ENCODE measurements at places on chromosomes 12 and 14.

DNA sequence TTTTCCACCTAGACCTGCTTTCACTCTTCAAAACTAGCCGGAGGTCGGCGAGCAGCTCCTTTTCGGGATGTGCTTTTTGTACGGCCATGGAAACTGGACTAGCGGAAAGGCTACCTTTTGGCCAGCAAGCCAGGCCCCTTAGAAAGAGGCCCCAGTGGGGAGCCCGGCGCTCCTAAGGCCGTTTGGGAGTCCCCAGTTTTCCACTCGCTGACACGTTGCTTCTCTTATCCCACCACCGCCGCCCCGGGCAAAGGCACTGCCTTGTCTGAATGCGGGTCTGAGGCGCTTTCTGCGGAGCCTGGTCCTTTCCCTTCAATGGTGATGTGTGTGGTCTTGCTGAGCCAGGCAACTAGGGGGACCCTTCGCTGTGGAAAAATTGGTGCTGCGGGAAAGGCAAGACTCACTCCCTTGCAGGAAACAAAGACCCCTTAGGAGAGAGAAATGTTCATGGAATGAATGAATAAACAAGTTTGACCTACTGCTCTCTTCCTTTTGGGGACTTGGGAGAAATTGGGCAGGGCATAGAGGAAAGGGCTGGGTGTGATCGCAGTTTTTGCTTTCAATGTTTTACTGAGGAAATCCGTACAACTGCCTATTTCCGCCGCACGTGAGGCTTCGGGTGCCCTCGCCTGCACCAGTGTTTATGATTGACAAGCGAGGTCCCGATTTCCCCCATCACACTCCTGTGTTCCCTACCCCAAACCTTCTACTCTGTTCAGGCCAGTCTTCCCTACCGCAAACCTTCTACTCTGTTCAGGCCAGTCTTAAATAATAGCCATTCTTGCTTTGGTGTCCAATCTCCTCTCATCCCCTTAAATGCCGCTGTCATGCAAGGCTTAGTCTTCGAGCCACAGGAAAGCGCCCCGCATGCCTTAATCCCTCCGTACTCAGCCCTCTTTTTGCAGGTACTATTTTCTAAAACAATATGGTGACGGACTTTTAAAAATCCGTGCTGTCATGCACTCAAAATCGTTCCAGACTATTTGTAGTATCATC lies 1.0 kb upstream of the SLC38A2 start:
- DNase-seq: peak; percentile 45

DNA sequence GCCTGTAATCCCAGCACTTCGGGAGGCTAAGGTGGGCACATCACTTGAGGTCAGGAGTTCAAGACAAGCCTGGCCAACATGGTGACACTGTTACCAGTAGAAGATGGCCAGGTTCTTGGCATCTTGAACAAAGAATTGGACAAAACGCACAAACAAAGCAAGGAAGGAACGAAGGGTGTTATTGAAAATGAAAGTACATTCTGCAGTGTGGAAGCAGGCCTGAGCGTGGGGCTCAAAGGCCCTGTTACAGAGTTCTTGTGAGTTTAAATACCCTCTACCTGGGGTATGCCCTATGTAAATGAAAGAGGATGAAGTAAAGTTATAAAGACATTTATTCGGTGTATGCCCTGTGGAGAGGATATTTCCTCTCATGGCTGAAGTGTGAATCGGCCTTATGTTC lies 20.8 kb upstream of the CDK17 start:
- DNase-seq: no peak

GRCh38 chr14:39593377-39593776 lies 161.1 kb upstream of the FBXO33 start:
- DNase-seq: no peak

- no peak for DNase-seq
Measured at GRCh38 chr12:124928095-124928911, 13.9 kb upstream of the UBC start.

GRCh38 chr12:27870939-27871338 lies 90.9 kb upstream of the MANSC4 start:
- no peak for DNase-seq

- DNase-seq: peak; percentile 56
Measured at GRCh38 chr12:113322343-113322742, 12.6 kb downstream of the SLC8B1 start.

GRCh38 chr14:78933948-78934524 lies 763.9 kb downstream of the NRXN3 start:
- no peak for DNase-seq

GRCh38 chr12:130619385-130620001 lies 96.6 kb downstream of the RIMBP2 start:
- DNase-seq: no peak

- no peak for DNase-seq
Measured at GRCh38 chr12:116346222-116346621, 68.7 kb upstream of the MED13L start.

DNA sequence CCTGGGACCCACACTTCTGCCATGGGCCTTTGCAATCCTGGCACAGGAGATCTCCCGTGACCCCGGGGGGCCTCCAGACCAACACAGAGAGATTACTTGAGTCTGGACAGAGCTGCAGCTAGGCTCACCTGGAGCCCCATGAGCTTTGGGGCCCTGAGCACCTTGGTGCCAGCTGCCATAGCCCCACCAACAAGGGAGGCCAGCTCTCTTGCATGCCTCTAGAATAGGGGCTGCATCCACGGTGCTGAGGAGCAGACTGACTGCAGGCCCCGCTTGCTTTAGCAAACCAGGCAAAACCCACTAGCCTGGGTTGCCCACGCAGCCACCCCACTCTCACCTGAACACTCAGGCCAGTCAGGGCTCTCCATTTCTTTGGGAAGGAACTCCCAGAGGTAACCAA lies 3.7 kb upstream of the OR4N2 start:
- DNase-seq: no peak

DNA sequence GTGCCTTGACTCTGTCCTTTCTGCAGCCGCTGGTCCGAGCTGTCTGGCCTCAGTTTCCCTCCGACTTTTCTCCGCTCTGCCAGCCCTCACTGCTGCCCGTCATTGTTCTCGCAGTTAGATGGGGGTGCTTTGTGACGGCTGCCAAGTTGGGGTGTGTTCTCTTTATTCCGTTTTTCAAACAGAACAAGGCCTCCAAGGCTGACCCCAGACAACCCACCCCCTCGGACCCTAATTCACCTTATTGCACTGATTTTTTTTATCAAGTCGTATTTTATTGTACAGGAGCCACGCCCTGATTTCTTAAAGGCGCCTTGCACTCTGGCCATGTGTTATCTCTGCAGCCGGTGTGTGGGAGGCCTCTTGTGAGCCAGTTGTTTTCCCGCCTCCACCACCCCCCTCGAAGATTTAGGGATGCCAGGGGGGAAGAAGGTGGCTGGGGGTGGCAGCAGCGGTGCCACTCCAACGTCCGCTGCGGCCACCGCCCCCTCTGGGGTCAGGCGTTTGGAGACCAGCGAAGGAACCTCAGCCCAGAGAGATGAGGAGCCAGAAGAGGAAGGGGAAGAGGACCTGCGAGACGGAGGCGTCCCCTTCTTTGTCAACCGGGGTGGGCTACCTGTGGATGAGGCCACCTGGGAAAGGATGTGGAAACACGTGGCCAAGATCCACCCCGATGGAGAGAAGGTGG lies 1.3 kb downstream of the VASH1 start:
- DNase-seq: no peak

DNA sequence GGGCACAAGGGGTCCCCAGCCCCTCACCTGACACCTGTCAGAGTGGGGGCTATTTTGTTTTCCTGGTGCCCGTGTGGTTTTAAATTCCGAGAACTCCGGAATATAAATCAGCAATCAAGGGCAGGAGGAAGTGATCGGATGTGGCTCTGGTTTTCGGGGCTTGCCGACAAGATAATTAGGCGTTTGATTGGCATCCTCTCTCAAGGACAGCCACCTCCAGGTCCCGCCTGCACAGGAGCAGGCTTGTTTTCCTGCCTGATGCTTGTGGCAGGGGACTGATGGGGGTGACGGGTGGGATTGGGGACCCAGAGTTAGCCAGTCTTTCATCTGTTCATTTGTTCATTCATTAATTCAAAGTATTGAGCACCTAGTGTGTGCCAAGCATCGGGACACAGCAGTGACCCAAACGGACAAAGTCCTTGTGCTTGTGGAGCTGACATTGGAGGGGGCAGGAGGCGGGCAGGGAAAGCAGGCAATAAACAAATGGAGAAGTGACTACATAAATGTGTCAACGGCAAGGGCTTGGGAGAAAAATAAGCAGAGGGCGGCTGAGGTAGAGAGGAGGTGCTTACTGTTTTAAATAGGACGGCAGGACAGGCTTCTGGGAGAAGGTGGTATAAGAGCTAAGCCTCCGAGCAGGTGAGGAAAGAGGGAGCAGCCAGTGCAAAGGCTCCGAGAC lies 166.5 kb downstream of the PHETA1 start:
- DNase-seq: no peak

- DNase-seq: no peak
Measured at GRCh38 chr14:45253754-45254310, 830 bp upstream of the MIS18BP1 start.

- DNase-seq: peak; percentile 35
Measured at GRCh38 chr12:124616394-124617221, 49.2 kb upstream of the NCOR2 start.

- no peak for DNase-seq
Measured at GRCh38 chr12:106519607-106520021, 63.2 kb upstream of the RFX4 start.

GRCh38 chr12:93789767-93790166 lies 112.6 kb downstream of the CRADD start:
- no peak for DNase-seq

GRCh38 chr14:99612071-99612737 lies 8.2 kb upstream of the CCDC85C start:
- no peak for DNase-seq

DNA sequence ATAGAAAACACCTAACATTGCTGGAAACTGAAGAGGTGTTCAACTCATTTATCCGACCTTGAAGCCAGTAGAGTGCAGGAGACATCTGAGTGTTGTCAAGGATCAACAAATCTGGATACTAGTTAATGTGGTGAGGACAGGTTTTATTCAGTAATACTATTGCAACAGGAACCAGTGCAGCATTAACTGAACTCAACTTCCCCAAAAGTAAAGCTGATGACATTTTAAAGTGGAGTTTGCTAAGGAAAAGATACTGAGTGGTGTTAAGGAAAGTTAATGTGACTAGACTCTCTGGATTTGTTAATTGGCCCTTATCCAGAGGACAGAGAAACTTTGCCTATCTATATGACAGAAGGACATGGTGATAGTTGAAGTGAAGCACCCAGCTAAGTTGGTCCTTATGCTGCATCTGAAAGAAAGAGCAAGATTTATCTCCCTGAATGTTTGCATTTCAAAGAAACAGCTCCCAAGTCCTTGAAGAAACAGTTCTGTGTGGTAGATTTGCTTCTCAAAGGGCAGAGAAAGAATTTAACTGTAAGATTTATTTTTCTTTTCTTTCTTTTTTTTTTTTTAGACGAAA lies 1.2 kb upstream of the CLEC7A start:
- peak; percentile 62 for DNase-seq

DNA sequence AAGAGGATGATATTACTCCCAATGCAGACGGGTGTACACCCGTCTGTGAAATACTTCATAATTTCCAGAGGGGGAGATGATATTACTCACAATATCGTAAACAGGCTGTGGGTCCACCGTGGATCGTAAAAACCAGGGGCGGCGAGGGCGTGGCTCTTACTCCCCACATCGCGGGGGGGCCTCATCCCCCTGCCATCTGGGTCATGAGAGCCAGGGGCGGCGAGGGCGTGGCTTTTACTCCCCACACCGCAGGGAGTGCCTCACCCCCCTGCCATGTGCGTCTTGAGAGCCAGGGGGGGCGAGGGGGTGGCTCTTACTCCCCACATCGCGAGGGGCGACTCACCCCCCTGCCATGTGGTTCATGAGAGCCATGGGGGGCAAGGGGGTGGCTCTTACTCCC lies 86.2 kb upstream of the GNG2 start:
- no peak for DNase-seq

DNA sequence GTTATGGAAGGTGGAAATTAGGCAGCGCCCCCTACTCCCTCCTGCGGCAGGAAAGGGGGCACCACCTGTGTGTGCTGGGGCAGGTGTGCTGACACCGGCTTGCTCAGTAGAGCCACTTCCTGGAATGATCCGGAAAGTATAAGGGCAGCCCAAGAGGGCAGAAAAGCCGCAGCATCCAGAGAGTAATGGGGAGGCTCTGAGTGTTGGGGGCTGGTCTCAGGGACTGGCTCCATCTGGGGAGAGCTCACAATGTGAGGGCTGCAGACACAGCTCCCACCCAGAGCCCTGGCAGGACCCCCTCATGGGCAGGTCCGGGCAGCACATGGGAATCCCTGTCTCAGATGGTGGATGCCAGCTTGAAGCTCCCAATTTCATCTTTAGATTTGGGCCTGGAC lies 187.6 kb upstream of the C14orf180 start:
- DNase-seq: no peak

- DNase-seq: no peak
Measured at GRCh38 chr14:72213424-72213823, 281.2 kb downstream of the RGS6 start.

GRCh38 chr14:105067140-105067968 lies 2.1 kb upstream of the GPR132 start:
- DNase-seq: peak; percentile 72

DNA sequence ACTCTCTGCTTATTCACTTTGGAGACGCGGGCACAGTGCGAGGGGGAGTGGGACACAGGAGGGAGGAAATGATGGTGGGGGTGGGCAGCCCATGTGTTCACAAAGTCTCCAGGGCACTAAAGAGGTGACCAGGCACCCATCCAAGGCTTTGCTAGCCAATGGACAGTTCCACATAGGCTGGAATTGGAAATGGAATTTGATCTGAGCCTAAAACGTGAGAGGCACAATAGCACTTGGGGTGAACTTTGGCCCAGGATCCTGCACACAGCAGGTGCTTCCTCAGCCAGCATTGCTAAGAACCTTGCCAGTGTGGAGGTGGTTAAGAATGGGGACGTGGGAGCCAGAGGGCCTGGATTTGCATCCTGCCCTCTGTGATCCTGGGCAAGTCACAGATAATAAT lies 193.8 kb downstream of the CHST11 start:
- DNase-seq: no peak

DNA sequence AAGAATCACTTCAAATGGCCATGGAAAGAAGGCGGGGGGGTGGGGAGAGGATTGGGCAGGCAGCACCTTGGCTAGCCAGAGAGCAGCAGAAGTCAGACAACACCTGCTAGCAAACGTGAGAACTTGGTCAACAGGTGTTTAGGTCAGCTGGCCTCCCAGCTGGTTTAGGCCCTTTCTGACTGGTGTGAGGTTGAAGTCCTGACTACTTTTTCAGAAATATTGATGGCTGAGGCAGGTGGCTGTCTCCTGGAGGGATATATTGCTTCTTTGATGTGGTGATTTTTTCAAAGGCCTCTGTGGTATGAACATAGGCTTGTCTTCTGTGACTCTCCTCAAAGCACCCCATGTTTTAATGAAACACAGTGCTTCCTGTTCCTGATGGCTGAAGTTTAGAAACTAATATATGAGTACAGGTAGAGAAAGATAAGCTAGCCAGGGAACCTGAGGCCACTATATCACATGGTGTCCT lies 238.2 kb upstream of the SSTR1 start:
- no peak for DNase-seq

DNA sequence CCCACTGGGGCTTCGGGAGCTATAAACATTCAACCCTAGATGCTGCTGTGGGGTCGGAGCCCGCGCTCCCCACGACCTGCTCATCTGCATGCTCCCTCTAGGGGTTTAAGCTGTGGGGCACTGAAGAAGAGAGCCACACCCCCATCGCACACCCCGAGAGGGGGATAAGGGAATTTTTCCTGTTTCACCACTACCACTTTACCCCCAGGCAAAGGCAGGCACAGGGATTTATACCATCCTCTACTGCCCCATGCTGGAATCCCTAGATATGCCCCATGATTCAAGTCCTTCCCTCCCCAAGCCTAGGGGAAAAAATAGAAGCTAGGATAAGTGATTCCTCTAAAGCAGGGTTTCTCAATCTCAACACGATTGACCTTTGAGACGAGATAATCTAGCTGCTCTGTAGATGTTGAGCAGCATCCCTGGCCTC lies 59.9 kb upstream of the CCDC60 start:
- no peak for DNase-seq

Data from HL-60 (cell line).